ENCODE measurements at places on chromosomes 1 and 21.

GRCh38 chr1:18919197-18919905, 17.0 kb upstream of the ALDH4A1 start:
- DNase-seq = no peak

DNA sequence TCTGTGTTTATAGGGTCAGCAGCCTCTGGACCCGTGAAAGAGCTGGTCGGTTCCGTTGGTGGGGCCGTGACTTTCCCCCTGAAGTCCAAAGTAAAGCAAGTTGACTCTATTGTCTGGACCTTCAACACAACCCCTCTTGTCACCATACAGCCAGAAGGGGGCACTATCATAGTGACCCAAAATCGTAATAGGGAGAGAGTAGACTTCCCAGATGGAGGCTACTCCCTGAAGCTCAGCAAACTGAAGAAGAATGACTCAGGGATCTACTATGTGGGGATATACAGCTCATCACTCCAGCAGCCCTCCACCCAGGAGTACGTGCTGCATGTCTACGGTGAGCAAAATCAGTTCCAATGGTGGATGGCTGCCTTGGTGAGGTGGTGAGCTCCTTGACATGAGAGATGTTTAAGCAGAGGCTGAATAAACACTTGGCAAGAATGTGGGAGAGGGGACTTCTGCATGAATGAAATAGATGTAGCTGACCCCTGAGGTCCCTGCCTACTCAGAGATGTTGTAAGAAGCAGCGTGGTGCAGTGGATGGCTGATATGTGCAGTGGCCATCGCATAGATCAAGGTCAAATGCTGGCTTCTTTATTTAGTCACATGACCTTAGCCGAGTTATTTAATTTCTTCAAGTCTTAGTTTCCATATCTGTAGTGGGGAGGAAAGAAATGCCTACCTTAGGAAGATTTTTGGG, 9.3 kb downstream of the SLAMF7 start:
- DNase-seq = no peak

- no peak for DNase-seq
These were observed 54.4 kb upstream of the B3GALNT2 start for GRCh38 chr1:235558621-235559169.

- no peak for DNase-seq
These were observed 70.0 kb upstream of the TENT5C start for GRCh38 chr1:117535821-117536220.

DNA sequence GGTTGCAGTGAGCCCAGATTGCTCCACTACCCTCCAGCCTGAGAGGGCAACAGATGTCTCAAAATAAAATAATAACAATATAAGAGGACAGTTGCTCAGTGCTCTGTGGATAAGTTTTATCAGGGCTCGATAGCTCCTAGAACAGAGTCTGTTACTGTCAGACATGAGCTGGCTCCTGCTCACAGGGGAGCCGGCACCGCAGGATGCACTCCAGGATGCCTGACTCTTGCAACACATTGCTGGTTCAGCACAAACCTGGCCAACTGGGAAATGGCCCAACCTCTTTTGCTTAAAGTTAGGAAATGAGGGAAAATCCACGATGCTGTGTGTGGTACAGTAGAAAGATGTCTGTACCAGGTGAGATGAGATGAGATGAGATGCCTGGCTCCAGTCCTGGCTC, 5.8 kb upstream of the CTSE start:
- no peak for DNase-seq

DNA sequence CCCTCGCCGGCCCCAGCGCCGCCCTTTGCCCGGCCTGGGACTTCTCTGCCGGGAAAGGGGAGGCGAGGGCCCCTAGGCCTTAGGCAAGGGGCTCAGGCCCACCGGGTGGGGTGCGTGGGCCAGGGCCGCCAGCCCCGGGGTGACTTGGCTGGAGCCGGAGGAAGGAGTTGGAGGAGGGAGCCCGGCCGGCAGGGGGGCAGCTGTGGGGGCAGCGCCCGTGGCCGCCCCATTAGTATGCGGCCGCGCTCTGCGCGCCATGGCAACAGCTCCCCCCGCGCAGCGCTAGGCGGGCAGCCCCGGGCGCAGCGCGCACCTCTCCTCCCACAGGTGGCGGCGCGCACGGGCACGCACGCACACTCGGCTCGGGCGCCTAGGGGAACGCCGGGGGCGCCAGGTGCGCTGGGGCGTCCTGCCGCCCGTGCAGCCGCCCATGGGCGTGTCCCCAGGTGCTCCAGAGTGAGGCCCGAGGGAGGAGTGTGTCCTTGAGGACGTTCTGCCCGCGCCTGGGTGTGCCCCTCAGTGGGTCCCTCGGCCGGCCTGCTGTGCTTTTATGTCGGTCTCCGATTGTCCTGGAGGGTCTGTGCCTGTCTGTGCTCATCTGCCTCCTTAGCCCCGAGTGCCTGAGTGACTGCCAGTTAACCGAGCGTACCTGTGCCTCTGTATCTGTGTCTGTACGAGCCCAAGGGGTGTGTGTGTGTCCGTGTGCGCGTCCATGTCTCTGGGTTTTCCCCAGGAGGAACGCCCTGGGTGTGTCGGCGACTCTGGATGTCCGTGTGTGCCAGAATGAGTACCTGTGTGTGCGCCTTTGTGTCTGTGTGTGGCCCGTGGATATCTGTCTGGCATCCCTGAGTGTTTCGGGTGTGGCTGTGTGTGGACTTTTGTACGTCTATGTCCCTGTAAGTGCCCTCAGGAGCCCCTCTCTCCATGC, 38.2 kb upstream of the WASF2 start:
- DNase-seq = peak; percentile 67

DNA sequence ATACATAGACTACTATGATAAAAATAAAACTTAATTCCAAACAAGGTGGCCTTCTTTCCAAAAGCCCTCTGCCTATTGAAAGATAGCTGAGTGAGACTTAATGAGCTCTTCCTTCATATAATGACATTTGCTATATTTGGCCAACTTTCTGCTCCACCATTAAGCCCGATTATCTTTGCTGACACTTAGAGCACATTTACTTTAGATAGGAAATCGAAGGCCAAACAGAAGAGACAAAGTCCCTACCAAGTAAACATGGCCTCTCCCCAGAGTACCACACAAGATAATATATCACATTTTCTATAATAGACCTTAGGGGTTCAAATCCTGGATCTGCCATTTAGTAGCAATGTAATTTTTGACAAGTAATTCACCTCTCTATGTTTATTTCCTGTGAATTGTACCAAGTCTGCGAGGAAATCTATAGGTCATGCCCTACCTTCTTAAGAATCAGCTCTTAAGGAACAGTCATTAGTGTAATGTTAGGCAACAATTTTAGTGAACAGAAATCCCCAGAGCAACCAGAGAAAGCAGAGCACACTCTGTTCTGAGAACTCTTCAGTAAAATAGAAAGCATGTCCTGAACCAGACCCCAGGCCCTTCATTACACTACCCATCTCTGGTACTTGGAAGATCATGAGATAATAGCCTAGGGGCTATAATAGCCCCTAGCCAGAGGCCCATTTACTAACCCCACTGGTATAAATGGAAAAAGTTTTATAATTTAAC, 17.3 kb upstream of the COA6 start:
- no peak for DNase-seq

DNA sequence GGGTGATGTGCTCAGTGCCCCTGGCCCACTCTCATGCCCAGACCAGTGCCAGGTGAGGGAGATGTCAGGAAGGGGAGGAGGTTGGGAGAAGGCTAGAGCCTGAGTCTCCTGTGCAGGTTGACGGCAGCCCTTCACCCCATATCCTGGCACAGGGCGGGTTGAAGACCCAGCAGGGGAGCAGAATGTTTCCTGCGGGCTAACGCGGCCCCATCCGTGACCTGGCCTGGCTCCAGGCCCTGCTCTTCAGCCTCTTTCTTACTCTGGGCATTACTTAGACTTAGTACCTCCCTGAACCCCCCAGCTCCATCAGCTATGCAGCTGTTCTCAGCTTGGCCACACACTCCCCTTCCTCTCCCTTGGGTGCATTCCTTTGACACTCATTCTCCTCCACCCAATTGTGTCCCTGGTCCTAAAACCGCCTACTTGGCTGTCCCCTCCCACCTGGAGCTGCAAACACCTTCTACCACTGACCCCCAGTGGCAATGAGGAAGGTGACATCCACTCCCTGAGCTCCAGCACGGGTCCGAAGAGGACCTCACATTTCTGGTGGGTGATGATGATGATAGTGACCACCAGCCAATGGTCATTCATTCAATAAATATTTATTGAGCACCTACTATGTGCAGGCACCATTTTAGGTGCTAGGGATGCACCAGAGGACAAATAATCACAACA, 179.0 kb downstream of the PTPRU start:
- DNase-seq = no peak

GRCh38 chr1:4308806-4309205, 345.6 kb upstream of the AJAP1 start:
- no peak for DNase-seq

DNA sequence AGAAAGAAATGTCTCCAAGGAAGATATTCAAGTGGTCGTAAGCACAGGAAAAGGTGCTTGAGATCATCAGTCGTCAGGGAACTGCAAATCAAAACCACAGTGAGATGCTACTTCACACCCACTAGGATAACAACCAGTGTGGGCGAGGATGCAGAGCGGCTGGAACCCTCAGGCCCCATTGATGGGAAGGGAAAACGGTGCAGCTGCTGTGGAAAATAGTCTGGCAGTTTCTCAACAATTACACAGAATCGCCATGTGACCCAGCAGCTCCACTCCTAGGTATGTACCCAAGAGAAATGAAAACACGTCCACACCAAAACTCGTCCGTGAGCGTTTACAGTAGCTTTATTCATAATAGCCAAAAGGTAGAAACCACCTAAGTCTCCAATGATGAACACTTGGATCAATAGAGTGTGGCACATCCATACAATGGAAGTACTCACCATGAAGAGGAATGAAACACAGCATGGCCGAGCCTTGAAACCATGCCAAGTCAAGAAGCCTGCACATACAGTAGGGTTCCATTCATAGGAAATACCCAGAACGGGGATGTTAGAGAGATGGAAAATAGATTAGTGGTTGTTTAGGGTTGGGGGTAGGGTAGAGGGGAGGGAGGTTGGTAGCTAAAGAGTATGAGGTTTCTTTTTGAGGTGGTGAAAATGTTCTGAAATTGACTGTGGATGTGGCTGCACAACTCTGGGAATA, 6.1 kb downstream of the DFFB start:
- DNase-seq = no peak

- DNase-seq = no peak
These were observed 11.8 kb upstream of the FAM76A start for GRCh38 chr1:27713869-27714513.

GRCh38 chr1:224733027-224733911, 117.2 kb downstream of the CNIH3 start:
- no peak for DNase-seq

DNA sequence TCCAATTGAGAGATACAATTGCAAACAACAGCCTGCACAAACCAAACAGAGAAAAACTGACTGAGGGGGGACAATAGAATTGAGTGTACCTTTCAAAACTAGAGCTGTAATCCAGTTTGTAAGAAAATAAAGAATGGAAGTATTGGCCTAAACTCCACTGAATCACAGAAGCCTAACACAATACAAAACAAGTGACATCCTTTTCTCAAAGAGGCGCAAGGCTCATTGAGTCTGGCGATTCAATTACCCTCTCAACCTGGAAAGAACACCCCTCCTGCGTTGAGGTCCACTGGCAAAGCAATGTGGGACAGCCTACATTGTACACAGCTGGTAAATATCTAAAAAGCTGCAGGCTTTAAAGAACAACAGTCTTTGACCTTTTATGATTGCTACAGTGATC, 182.6 kb downstream of the DPYD start:
- DNase-seq = no peak

DNA sequence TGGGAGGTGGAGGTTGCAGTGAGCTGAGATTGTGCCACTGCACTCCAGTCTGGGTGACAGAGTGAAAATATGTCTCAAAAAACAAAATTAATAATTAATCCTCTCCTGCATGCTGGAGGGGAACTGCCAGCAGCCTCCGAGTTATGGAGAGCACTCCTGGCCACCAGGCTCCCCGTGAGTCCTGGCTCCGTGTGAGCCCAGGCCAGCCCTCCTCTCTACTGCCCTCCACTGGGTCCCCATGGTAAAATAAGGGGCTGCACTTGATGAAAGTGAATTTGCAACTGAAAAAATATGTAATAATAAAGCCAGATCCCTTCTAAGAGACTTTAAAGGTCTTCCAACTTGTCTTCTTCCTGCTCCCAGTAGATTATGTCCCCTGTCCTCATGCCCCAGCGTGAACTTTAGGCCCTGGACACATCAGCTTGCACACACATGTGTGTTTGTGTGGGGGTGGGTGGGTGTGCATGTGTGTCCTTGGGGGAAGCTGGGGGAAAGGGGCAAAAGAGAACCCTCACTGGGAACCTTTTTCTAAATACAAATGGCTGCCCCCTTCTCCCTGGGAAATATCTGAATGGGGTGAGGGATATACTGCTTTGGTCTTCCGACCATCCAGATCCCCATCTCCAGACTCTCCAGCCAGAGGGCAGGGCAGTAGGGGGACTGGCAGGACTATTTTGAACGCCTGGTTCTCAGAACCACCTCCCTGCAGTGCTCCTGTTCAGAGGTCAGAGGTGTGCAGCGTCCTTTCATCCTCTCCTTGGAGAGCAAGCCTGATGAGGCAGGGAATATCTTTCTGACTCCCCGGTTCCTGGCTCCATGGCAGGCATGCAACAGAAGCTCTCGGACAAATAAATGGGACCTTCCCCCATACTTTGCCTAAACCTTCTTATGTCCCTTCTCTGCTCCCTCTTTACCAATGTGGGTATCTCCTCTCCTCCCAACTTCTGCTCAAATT, 26.2 kb downstream of the NEK2 start:
- peak; percentile 19 for DNase-seq

DNA sequence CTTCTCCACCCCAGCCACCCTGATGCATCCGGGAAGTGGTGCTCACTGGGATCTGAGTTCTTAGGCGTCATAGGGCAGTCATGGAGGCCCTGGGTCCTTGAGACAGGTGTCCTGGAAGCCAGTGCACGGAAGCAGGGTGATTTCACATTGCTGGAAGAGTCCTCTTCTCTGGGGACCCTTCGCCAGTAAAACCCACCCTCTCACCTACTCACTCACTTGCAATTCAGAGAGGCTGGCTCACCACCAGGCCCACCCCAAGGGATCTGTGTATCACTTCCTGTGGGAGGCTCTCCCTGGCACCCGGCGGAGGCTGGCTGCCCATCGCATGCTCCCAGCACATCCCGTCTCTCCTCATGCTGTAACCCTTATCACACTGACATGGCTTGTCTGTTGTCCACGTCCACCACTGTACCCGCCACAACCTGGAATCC, 40.2 kb upstream of the EPS8L3 start:
- no peak for DNase-seq

- DNase-seq = no peak
These were observed 18.2 kb downstream of the CD34 start for GRCh38 chr1:207892764-207893163.

All from stimulated activated CD4-positive, alpha-beta T cell treated with anti-CD3 and anti-CD28 coated beads, Interleukin-4, amount 100 ng/mL, for 1 hour (primary cell).